Right renal cortex interstitium (tissue), 3 donors: ENCODE measurements at places on chromosomes 5 and 9. TPM values are rescaled to one million over a fixed set of nuclear protein-coding genes. Genes with fewer than 3 reads are reported as not detected.

- DNase-seq, result no peak
These were observed 24.6 kb upstream of the GALNT10 start for GRCh38 chr5:154165886-154166285.

DNA sequence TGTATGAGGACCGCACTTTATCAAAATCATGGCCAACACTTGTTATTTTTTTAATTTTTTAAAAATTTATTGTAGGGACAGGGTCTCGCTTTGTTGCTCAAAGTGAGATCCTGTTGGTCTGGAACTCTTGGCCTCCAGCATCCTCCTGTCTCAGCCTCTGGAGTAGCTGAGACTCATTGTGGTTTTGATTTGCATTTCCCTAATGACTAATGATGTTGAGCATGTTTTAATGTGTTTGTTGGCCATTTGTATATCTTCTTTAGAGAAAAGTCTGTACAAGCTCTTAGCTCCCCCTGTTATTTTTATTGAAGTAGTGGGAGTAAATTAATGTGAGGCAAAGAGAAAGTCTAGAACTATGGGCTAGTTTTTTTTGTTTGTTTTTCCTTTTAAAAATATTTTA is 1.6 kb upstream of the RPS6 start:
- DNase-seq, result no peak

- no peak for DNase-seq
These were observed 35.8 kb downstream of the PJA2 start for GRCh38 chr5:109373932-109374331.

Gene FOXD4L4
- not detected for polyA plus RNA-seq

Gene PSMD5
- polyA plus RNA-seq, result 27.8 TPM

Gene DBH
- polyA plus RNA-seq, result 0.62 TPM

Gene LECT2
- polyA plus RNA-seq, result 0.79 TPM

Gene PKN3
- 9.3 TPM for polyA plus RNA-seq

Gene LIX1
- 5.7 TPM for polyA plus RNA-seq

Gene OCLN
- 46.1 TPM for polyA plus RNA-seq
